ENCODE measurements at places on chromosomes 12 and 14.

DNA sequence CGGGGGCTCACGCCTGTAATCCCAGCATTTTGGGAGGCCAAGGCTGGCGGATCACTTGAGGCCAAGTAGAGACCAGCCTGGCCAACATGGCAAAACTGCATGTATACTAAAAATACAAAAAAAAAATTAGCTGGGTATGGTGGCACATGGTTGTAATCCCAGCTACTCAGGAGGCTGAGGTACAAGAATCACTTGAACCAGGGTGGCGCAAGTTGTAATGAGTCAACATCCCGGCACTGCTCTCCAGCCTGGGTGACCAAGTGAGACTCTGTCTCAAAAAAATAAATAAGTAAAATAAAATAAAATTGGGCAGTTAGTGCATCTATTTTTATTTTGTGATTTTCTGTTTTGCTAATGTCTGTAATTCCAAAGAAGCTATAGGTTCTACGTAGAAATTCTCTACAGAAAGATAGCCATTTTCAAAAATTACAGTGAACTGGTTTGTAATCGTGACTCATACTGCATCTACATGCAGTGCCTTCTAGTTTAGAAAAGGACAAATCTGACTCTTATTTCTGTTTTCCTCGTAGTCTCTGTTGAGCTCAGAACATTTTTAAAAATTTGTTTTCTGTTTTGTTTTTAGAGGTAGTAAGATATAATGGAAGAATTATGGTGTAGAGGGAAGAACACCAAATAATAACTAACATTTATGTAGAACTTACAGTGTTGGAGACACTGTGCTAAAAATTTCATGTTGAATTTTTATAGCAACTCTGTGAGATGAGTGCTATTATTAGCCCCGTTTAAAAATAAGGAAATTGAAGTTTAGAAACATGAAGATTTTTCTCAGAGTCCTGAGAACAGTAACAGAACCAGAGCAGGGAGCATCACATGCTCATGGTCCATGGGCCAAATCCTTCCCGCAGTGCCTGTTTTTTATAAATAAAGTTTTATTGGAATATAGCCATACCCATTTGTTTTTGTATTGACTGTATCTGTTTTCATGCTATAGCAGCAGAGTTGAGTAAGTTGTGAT, 201.2 kb downstream of the SYNE2 start:
- peak; percentile 52 for DNase-seq

DNA sequence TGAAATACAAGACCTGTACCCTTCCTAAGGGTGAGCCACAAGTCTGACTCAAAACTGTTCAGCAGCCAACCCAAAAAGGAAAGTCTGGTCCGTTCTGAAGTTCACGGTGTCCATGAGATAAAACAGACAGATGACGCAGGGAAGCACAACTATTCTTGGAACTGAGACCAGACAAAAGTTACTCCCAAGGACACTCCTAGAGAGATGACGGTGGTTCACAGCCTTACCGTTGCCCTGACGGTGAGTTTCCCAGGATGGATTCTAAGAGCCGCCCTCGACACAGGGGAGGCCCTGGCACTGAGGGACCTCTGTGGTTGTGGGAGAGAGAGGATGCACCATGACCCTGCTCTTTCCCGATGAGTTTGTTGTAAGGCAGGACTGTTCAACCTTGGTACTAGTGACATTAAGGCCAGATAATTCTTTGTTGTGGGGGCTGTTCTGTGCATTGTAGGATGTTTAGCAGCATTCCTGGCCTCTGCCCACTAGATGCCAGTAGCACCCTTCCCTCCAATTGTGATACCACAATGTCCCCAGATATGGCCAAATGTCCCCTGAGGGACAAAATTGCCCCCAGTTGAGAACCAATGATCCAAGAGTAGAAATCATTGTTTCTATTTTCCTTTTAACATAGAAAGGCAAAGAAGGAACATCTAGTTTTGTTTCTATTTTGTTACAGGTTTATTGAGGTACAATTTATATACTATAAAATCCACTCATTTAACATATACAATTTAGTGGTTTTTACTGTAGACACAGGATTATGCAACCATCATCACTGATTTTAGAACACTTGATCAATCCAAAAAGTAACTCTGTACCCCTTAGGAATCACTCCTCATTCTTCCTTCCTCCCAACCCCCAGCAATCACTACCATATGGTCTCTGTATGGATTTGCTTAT, 23.0 kb downstream of the OR10P1 start:
- DNase-seq, result peak; percentile 19

GRCh38 chr14:24921903-24922302, 128.0 kb downstream of the STXBP6 start:
- peak; percentile 63 for DNase-seq

GRCh38 chr12:87995581-87996178, 33.5 kb downstream of the C12orf50 start:
- DNase-seq, result peak; percentile 78

- peak; percentile 74 for DNase-seq
Measured at GRCh38 chr12:27635349-27635972, 60.8 kb upstream of the REP15 start.

DNA sequence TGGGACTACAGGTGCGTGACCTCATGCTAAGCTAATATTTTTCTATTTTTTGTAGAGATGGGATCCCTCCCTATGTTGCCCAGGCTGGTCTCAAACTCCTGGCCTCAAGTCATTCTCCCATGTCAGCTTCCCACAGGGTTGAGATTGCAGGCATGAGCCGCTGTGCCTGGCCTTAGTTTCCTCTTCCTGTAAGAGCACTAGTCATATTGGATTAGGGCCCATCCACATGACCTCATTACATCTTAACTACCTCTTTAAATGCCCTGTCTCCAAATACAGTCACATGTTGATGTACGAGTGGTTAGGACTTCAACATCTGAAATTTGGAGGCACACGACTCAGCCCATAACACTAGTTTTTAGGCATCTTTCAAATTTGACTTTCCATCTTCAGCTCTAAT, 72.2 kb upstream of the RASSF3 start:
- no peak for DNase-seq

GRCh38 chr14:104686624-104687517, 2.5 kb upstream of the INF2 start:
- DNase-seq, result no peak
